ENCODE measurements at places on chromosomes 3 and 15. TPM values are rescaled to one million over a fixed set of nuclear protein-coding genes. Genes with fewer than 3 reads are reported as not detected.

Gene BMF
- 2.9 TPM for total RNA-seq

DNA sequence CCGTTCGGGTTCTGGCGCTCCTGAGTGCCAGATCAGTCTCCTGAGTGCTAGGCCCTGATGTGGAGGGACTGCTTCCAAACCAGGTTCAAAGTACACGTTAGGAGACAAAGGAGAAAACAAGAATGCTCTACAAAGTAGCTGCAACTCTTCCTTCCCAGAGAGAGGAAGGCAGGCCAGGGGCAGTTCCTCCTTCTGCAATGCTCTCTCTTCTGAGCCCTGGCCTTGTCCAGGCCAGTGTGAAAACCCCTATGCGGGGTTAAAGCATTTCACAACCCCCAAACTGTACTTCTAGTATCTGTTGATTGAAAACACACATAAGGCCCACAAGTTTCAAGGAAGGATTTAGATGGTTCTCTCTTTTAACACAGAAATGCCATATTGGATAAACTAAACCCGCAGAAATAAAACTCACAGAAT is 9.7 kb upstream of the CALML4 start:
- no peak overlapping the region for H3K27ac ChIP-seq
- peaks cover 10% of the 10 kb centered on the region for H3K4me1 ChIP-seq
- H3K27me3 ChIP-seq: no peaks in the 10 kb centered on the region
- DNase-seq: no peak
- no peaks in the 10 kb centered on the region for H3K36me3 ChIP-seq

GRCh38 chr3:3065876-3066275 is 44.3 kb downstream of the IL5RA start:
- no peaks in the 10 kb centered on the region for H3K4me1 ChIP-seq
- no peaks in the 10 kb centered on the region for H3K36me3 ChIP-seq
- DNase-seq: no peak
- H3K27me3 ChIP-seq: no peaks in the 10 kb centered on the region
- no peak overlapping the region for H3K4me3 ChIP-seq

Gene ZBTB20
- total RNA-seq: 64.8 TPM

GRCh38 chr3:58659051-58659675 is 7.4 kb downstream of the FAM3D start:
- H3K4me3 ChIP-seq: no peak overlapping the region
- DNase-seq: no peak
- H3K36me3 ChIP-seq: no peaks in the 10 kb centered on the region
- H3K27ac ChIP-seq: no peak overlapping the region
- no peaks in the 10 kb centered on the region for H3K27me3 ChIP-seq

Gene WDR49
- 2.2 TPM for total RNA-seq

Gene DAZL
- total RNA-seq: not detected

DNA sequence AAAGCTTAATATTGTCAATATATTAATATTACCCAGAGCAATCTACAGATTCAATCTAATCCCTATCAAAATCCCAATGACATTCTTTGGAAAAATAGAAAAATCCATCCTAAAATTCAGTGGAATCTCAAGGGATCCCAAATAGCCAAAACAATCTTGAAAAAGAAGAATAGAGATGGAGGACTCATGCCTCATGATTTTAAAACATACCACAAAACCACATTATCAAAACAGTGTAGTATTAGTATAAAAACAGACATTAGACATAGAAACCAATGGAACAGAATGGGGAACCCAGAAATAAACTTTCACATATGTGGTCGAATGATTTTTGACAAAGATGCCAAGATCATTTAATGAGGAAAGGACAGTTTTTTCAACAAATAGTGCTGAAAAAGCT is 14.6 kb downstream of the NEK4 start:
- no peaks in the 10 kb centered on the region for H3K27me3 ChIP-seq
- no peak overlapping the region for H3K4me3 ChIP-seq
- no peak overlapping the region for H3K27ac ChIP-seq
- DNase-seq: no peak
- H3K4me1 ChIP-seq: no peaks in the 10 kb centered on the region

DNA sequence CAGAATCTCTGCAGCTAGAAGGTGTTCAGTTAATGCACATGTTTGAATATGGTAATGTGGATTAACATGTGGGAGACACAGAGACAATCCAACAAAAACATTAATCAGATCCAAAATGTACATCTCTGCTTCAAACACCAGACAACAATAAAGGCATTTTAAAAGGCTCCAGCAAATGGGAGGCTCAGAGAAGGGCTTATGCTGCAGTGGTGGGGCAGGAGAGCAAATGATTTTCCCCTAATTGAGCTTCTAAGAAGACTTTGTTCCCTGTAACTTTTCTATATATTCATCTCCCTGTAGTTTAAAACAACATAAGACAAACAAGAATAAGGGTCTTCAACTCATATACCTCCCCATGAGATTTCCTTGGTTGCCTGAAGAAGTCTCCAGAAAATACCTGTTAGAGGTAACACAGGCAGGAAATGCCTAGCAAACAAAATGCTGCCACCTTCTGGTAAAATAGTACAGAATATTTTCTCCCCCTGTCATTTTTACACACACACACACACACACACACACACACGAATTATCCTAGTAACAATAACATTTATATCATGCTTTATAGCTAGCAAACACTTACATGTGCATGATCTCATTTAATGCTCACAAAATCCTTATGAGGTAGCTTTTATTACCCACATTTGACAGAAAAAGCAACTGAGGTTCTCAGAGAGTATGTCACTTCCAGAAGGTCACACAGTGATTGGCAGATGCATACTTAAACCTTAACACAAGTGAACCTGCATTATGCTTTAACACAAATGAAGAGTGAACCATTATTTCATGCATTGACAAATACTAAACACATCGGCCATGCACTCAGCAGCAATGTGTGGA is 123.4 kb upstream of the MB21D2 start:
- H3K4me3 ChIP-seq: no peak overlapping the region
- DNase-seq: no peak
- H3K27me3 ChIP-seq: no peaks in the 10 kb centered on the region
- no peaks in the 10 kb centered on the region for H3K4me1 ChIP-seq
- H3K27ac ChIP-seq: no peak overlapping the region
- H3K36me3 ChIP-seq: no peaks in the 10 kb centered on the region
